ENCODE measurements at places on chromosomes 3 and 15.

DNA sequence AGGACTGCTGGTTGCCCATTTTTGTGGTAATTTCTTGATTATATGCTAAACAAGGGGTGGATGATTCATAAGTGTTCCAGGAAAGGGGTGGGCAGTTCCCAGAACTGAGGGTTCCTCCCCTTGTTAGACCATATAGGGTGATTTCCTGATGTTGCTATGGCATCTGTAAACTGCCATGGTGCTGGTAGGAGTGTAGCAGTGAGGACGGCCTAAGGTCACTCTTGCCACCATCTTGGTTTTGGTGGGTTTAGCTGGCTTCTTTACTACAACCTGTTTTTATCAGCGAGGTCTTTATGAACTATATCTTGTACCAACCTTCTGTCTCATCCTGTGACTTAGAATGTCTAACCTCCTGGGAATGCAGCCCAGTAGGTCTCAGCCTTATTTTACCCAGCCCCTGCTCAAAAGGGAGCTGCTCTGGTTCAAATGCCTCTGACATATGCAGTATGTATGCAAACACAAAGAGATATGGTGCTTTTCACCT is 46.2 kb downstream of the C3orf38 start:
- DNase-seq: no peak

GRCh38 chr15:80693682-80694610 is 1.2 kb upstream of the ABHD17C start:
- no peak for DNase-seq

- no peak for DNase-seq
These were observed 55.1 kb downstream of the NGLY1 start for GRCh38 chr3:25728101-25728500.

- DNase-seq: no peak
These were observed 47.5 kb downstream of the CFAP92 start for GRCh38 chr3:128946411-128946810.

DNA sequence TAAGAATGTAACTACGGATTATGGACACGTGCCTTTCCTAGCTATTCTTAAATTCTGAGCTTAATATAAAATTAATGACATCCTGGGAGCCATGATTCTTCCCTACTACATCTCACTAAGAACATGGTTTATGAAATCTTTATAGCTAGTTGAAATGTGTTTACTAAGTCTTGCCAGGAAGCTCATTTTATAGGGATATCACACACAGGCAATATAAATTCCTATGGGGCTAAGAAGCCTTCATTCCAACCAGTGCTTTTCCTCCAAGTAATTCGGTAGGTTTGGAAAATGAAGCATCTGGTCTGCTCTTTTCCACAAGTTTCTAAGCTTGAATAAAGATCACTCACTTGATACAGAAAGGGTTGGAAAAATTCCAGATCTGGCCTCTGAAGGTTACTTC is 802.6 kb downstream of the FHIT start:
- DNase-seq: no peak

GRCh38 chr3:109114746-109115145 is 3.2 kb downstream of the MORC1 start:
- no peak for DNase-seq

All from hypothalamus (tissue), 51 donors.